A549 treated with DMSO at 1 μM for 4 hours (cell line): ENCODE measurements at places on chromosomes 6 and 20. TPM values are rescaled to one million over a fixed set of nuclear protein-coding genes. Genes with fewer than 3 reads are reported as not detected.

Gene TGM6
- total RNA-seq, result not detected in 5 replicates

Gene RAB32
- 34.3 to 49.0 TPM (median 45.3 TPM) in 5 replicates for total RNA-seq

Gene GGTLC1
- total RNA-seq, result not detected in 5 replicates

Gene MEI4
- not detected in 5 replicates for total RNA-seq

Gene MUC21
- total RNA-seq, result not detected in 5 replicates

Gene ZSCAN12
- 1.5 to 1.9 TPM (median 1.8 TPM) in 5 replicates for total RNA-seq

Gene LY6G6C
- 0.12 to 0.20 TPM in 2 of 5 replicates, not detected in the others for total RNA-seq

Gene EEF1A2
- 128 to 177 TPM (median 145 TPM) in 5 replicates for total RNA-seq

Gene ALDH8A1
- 0.06 to 0.30 TPM (median 0.18 TPM) in 5 replicates for total RNA-seq

Gene ID1
- total RNA-seq, result 138 to 265 TPM (median 200 TPM) in 5 replicates

Gene ZGPAT
- 24.0 to 30.5 TPM (median 27.2 TPM) in 5 replicates for total RNA-seq

Gene STMN3
- total RNA-seq, result 7.5 to 11.4 TPM (median 9.0 TPM) in 5 replicates

Gene SLC17A2
- not detected in 5 replicates for total RNA-seq

Gene SLC26A8
- not detected in 5 replicates for total RNA-seq

Gene RCAN2
- not detected in 5 replicates for total RNA-seq

Gene HIVEP1
- total RNA-seq, result 11.3 to 14.4 TPM (median 13.7 TPM) in 5 replicates

Gene MPC1
- total RNA-seq, result 3.7 to 5.1 TPM (median 3.9 TPM) in 5 replicates

Gene PRDM13
- total RNA-seq, result 0.83 to 1.2 TPM (median 0.93 TPM) in 5 replicates

Gene GABRR1
- not detected in 5 replicates for total RNA-seq

Gene TOX2
- total RNA-seq, result 8.4 to 11.4 TPM (median 9.3 TPM) in 5 replicates

Gene ZKSCAN8
- total RNA-seq, result 4.6 to 7.3 TPM (median 6.5 TPM) in 5 replicates

Gene ENTPD6
- 86.9 to 108 TPM (median 97.2 TPM) in 5 replicates for total RNA-seq

Gene HTR1E
- not detected in 5 replicates for total RNA-seq

Gene KLHDC3
- 27.9 to 32.8 TPM (median 29.8 TPM) in 5 replicates for total RNA-seq

Gene TTBK1
- 0.03 to 0.09 TPM (median 0.06 TPM) in 4 of 5 replicates, not detected in the other for total RNA-seq

Gene DOK5
- 0.09 TPM in 1 of 5 replicates, not detected in the others for total RNA-seq

Gene RIPPLY2
- total RNA-seq, result 0.28 to 1.3 TPM (median 0.41 TPM) in 5 replicates

Gene SLC29A1
- total RNA-seq, result 40.2 to 58.4 TPM (median 50.8 TPM) in 5 replicates

Gene SLC22A7
- not detected in 5 replicates for total RNA-seq

Gene ZFP57
- total RNA-seq, result not detected in 5 replicates

Gene WFDC2
- 0.15 to 0.19 TPM in 2 of 5 replicates, not detected in the others for total RNA-seq

Gene CLIC1
- total RNA-seq, result 490 to 521 TPM (median 507 TPM) in 5 replicates

Gene TRIM15
- total RNA-seq, result 0.04 TPM in 1 of 5 replicates, not detected in the others

Gene CD40
- 4.1 to 5.0 TPM (median 4.6 TPM) in 5 replicates for total RNA-seq

Gene IL20RA
- 0.02 to 0.03 TPM in 2 of 5 replicates, not detected in the others for total RNA-seq

Gene ACOT13
- total RNA-seq, result 19.0 to 30.1 TPM (median 26.7 TPM) in 5 replicates

Gene ELMO2
- 17.5 to 22.6 TPM (median 21.4 TPM) in 5 replicates for total RNA-seq

Gene OXT
- not detected in 5 replicates for total RNA-seq

Gene FNDC1
- total RNA-seq, result 0.08 to 0.21 TPM (median 0.14 TPM) in 5 replicates

Gene DEFB121
- not detected in 5 replicates for total RNA-seq

Gene LAMA2
- 0.26 to 0.70 TPM (median 0.51 TPM) in 5 replicates for total RNA-seq

Gene TNF
- total RNA-seq, result 0.10 to 0.22 TPM (median 0.11 TPM) in 3 of 5 replicates, not detected in the others

Gene PSMB8
- 19.1 to 25.3 TPM (median 21.4 TPM) in 5 replicates for total RNA-seq

Gene HLA-DOA
- not detected in 5 replicates for total RNA-seq

Gene ARMH2
- not detected in 5 replicates for total RNA-seq

Gene NCOA6
- total RNA-seq, result 16.3 to 21.7 TPM (median 20.8 TPM) in 5 replicates

Gene ZBTB46
- total RNA-seq, result 0.50 to 0.94 TPM (median 0.77 TPM) in 5 replicates

Gene PROKR2
- not detected in 5 replicates for total RNA-seq

Gene RGS19
- total RNA-seq, result 15.3 to 25.0 TPM (median 23.1 TPM) in 5 replicates

Gene ZNF322
- total RNA-seq, result 5.0 to 7.7 TPM (median 5.3 TPM) in 5 replicates

Gene SOX4
- 12.3 to 21.7 TPM (median 16.2 TPM) in 5 replicates for total RNA-seq

Gene DEFB125
- total RNA-seq, result not detected in 5 replicates

Gene C20orf173
- total RNA-seq, result not detected in 5 replicates

Gene SALL4
- 1.3 to 2.2 TPM (median 1.6 TPM) in 5 replicates for total RNA-seq
